ENCODE measurements at places on chromosomes 6 and 20.

DNA sequence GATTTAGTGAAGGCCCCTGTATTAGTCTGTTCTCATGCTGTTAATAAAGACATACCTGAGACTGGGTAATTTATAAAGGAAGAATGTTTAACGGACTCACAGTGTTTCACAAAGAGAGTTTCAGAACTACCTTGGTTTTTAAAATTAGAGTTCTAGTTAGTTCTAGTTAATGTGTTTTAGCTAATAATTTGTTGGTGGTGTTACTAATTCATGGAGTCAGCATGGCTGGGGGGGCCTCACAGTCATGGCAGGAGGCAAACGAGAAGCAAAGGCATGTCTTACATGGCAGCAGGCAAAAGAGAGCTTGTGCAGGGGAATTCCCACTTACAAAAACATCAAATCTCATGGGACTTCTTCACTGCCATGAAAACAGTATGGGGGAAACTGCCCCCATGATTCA lies 12.0 kb upstream of the SLC17A3 start:
- DNase-seq, result no peak

DNA sequence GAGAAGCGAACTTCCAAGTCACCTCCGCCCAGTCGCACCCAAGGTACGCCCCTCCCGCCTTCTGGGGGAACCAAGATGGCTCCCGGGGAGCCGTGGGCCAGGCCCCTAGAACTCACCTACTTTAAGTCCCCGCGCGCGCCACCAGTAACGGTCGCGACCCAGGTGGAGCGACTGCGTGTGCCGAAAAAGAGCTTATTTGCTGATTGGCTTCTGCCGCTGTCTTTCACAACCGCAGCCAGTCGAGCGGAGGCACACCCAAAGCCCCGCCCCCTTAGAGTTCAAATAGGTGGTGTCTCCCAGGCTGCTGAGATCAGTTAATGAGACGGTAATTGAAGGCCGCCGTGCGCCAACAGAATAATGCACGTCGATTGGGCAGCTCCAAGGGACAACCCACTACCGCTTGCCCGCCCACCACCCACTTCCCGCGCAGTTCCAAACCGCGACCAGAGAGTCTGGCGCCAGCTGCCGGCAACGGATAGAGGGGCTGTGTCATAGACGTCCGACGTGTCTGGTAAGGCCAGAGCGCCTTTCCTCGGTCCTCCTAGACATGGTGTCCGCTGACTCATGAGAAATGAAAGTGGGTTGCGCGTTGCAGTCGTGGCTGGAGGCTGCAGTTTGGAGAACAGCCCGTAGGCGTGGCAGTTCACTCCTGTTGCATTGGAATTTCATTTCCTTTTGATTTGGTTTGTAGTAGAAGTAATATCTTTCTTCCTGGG lies at the start of gene MDC1:
MDC1 (minus strand) TSS at position 153 of the 716 bp plus-strand sequence. CDS start 2,106 bp downstream, outside the sequence.
- DNase-seq, result peak; percentile 97

DNA sequence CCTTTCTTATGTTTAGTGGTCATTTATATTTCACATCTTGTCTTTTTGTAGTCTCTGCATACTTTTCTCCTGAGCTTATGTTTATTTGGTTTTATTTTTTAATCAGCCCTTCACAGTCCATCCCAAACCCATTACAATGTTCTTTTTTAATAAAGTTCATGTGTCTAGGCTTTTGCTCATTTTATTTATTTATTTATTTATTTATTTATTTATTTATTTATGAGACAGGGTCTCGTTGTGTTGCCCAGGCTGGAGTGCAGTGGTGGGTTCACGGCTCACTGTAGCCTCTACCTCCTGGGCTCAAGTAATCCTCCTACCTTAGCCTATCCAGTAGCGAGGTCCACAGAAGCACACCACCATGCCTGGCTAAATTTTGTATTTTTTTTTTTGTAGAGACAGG lies 3.1 kb downstream of the COQ3 start:
- no peak for DNase-seq

DNA sequence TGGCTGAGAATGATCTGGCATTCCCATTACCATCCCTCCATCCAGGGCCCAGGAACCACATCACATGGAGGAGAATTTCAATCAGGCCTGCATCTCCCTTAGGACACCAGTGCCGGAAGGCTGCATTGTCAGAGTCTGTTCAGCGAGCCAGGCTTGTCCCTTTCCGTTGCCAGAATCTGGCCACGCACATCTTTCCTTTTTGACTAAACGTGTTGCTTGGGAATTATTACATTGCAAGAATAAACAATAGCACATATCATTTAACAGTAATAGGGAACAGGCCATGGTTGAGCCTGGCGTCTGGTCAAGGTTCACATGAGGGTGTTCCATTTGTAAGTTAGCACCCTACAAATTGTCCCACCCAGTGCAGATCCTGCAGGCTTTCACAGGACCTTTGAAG lies 42.8 kb downstream of the SOBP start:
- DNase-seq, result no peak

DNA sequence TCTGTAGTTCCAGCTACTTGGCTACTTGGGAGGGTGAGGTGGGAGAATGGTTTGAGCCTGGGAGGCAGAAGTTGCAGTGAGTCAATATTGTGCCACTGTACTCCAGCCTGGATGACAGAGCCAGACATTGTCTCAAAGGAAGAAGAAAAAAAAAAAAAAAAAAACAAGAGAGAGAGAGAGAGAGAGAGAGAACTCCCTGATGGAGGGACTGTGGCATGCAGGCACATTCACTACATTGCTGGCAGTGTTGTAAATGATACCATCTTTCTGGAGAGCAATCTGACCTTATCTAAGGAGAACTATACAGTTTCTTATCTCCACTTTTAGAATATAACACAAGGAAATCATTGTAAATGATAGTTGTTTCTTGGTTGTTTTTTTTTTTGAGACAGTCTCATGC lies 85.1 kb downstream of the MDN1 start:
- no peak for DNase-seq

DNA sequence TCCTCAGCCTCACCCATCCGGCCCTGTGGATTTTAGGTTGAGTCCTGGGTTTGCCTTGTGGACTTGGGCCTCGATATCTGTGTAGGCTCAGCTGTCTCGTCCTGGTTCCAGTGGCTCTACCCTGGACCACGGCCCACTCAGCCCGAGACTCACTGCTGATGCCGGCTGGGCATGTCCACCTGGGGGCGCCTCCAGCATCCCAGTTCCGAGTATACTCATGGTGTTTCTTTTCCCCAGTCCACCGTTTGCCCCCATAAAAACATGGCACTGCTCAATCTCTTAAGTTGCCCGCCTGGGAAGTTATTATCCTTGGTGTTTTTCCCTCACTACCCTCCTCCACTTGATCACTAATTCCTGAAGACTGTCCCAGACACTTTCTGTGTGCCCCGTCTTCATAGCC lies 99.1 kb downstream of the ARID1B start:
- DNase-seq, result no peak

DNA sequence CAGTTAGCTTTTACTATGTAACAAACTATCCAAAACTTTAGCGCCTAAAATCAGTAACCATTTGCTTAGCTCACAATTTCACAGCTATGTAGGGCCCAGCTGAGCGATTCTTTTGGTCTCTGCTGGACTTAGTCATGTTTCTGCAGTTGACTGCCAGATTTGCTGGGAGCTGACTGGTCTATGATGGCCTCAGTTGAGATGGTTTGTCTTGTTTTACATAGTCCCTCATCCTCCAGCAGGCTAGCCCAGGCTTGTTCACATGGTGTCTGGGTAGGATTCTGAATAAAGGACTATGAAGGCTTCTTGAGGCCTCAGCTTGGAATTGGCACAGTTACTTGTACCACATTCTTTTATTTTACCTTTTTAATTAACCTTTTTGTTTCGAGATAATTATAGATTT lies 247.8 kb upstream of the CHD6 start:
- no peak for DNase-seq

- DNase-seq, result no peak
These were observed 24.2 kb downstream of the CGA start for GRCh38 chr6:87070741-87071140.

DNA sequence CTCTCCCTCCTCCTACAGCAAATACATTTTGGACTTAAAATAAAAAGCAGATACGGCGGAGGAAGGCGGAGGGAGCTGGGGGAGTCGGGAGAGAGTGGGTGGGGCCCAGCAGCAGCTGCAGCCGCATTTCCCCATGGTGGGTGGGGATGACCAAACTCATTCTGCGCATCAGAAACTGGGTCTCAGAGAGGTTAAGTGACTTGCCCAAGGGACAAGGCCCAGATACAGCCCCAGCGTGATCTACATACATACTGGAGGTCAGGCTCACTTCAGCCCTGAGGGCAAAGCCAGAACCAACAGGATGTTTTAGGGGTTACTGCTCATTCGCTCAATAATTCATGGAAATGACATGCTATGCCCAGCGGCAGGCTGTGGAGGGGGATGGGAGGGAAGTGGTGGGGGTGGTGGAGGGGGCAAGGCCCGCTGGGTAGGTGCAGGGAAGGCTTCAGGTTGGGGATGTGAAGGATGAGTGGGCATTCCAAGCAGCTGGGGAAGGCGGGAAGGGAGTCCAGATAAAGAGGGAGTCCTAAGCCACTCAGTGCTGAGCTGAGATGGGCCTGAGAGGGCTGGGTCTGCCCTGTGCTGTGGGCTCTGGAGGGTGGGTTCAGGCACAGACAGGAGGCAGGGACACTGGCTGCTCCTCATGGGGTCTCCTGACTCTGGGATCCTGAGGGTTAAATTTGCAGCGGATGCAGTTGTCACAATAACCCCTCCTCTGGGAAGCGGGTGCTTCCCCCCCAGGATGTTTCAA lies 31.0 kb downstream of the DLGAP4 start:
- no peak for DNase-seq

- no peak for DNase-seq
These were observed 28.1 kb downstream of the LY86 start for GRCh38 chr6:6616656-6617055.

- no peak for DNase-seq
These were observed 23.8 kb downstream of the SIM1 start for GRCh38 chr6:100440935-100441334.

GRCh38 chr6:41356825-41357224 lies 21.4 kb downstream of the NCR2 start:
- no peak for DNase-seq

DNA sequence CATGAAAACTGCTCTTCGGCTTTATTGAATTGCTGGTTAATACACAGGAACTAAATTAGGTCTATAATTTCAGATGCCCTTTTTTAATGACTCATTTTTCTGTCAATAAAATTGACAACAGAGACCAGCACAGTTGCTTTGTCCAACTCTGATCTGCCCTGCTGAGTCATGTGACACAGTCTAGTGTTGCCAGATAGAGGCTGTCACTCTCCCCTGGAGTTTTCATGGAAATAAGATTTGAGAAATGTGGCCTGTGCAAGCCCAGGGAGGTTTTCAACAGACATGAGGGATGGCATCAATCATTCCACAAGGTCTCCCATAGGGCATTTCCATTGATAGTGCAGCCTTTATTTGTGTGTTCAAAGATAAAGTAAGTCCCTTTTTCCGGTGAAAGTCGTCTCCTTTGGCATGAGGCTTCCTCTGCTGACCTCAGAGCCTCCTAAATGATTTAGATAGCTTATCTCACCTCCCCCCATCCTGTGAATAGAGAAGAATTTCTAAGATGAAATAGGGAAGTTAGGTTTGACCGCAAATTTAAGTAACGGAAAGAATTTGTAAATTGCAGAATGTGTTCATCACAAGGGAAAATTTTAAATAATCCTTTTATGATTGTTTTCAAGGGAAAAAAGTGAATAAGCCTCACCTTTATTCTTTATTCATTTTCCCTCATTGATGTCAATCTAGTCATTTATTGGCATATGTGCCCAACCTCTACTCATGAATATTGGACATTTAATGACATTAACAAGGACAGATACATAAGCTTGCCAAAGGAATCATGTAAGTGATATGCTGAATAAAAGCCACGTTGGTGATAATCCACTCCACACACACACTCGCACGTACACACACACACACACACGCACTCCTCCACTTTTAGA lies 277.7 kb downstream of the ADGB start:
- DNase-seq, result no peak

DNA sequence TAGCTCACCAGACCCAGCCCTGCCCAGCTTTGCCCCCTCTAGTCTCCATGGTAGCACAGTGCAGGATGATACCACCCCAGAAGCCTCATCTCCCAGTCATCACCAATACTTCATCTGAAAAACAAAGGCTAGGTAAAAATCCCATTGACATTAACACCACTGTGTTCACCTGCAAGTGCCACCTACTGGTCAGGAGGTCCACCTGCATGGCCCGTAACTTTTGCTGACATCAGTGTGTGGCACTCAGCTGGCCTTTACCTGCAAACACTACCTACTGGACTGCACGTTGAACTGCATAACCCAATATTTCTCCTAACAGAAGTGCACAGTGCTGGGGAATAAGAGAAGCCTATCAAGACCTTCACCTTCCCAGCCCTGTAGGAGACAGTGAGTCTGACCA lies 234.7 kb upstream of the ADGRB3 start:
- DNase-seq, result no peak

DNA sequence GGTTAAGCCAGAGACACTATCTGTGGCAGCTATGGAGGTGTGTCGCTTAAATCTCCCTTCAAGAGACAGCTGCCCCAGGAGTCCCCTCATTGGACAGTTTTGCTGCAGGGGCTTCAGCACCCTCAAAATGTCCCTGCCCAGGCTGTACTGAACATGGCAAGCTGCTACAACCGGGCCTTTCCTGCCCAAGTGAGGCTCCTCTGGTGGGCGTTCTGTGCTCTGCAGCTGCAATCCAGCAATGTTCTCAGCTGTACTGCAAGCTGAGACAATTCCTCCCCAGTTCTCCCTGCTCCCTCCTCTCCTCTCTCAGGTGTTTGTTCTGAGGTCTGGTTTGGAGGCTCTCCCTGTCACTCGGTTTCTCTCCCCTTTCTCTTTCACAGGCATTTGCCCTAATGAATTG lies 190.8 kb upstream of the LAMP5 start:
- no peak for DNase-seq

- no peak for DNase-seq
These were observed 804.1 kb downstream of the TFAP2A start for GRCh38 chr6:9610620-9611415.

DNA sequence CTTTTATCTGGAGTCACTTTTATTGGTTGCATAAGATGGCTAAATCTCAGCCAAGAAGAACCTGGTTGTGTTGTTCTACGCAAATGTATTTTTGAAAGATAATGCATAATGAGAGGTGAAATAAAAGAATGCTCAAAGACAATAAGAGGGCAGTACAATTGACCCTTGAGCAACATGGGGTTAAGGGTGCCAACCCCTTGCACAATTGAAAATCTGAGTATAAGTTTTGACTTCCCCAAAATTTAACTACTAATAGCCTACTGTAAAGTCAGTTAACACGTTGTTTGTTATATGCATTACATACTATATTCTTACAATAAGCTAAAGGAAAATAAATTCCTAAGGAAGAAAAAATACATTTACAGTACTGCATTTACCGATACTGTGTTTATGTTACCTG lies 5.9 kb downstream of the RNF146 start:
- DNase-seq, result no peak

DNA sequence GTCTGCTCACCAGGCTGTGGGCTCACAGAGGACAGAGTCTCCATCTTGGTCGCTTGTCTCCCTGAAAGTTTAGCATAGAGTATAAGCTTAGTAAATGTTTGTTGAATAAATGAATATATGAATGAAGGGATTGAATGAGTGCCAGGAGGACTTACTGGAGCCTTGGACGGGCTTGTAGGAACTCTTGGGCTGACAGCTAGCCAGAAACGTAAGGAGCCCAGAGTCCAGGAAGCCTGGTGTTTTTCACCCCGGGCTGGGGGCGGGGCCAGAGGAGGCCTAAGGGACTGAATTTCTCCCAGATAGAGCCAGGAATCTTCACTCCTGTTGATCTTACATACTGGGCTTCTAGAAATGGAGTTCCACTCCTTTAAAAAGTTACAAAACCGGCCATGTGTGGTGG lies 68.5 kb upstream of the SRSF6 start:
- no peak for DNase-seq

- no peak for DNase-seq
These were observed 353.2 kb upstream of the BTBD3 start for GRCh38 chr20:11564491-11564890.

- DNase-seq, result no peak
These were observed 473.5 kb downstream of the UTRN start for GRCh38 chr6:144758602-144759001.
